ENCODE measurements at places on chromosomes 6 and 20.

GRCh38 chr20:50272030-50272723 lies 81.5 kb downstream of the CEBPB start:
- no peak for DNase-seq

DNA sequence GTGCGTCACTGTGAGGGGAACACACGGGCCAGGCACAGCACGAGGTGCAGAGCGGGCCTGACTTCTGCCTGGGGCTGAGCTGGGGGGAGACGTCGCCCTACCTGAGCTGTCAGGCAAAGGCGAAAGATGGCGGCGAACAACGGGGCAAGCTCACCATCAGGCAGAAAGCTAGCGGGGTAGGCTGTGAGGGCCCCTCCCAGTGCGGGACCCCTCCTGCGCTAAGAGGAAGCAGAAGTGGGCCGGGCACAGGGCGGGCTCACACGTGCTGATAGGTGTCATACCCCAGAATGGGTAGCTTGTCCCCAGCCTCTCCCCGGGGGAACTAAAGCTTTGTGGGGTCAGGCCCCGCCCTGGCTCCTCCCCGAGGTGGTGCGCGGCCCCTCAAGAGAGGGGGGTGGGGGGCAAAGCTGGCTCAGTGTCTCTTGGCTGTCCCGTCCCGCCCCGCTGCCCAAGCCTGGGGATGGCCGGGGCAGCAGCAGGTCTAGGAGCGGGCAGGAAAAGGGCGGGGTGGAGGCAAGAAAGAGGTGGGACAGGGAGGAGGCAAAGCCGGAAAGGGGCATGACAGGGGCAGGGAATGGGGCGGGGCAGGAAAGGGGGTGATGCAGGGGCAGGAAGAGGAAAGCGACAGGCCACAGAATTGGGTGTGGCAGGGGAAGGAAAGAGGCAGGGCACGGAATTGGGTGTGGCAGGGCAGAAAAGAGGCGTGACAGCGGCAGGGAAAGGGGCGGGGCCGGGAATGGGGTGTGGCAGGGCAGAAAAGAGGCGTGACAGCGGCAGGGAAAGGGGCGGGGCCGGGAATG lies 14.7 kb downstream of the UCKL1 start:
- DNase-seq, result no peak

- no peak for DNase-seq
These were observed 36.7 kb upstream of the CCN6 start for GRCh38 chr6:112017169-112017568.

GRCh38 chr6:98957450-98957849 lies 9.7 kb upstream of the FBXL4 start:
- no peak for DNase-seq

DNA sequence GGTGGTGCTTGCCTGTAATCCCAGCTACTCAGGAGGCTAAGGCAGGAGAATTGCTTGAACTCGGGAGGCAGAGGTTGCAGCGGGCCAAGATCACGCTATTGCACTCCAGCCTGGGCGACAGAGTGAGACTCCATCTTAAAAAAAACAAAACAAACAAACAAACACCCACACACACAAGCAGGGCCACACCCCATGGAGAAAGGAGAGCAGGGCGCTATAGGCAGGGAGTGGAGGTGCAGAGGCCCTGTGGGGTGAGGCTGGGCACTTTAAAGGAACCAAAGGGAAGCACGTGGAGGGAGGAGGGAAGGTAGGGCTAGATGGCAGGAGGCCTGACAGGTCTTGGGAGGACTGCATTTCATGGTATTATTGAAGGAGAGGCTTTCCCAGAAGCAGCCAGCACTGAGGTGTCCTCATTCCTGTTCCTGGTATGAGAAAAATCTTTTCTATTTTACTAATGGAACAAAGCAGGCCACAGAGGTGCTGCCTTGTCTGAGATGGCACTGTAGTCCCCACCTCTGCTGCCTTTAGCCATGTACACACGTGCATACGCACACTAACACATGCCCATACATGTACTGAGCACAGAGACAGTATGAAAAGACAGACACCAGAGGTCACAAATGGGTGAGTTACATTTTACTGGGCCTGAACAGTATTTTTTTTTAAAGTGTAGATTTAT lies 44.0 kb downstream of the BCAS4 start:
- no peak for DNase-seq

DNA sequence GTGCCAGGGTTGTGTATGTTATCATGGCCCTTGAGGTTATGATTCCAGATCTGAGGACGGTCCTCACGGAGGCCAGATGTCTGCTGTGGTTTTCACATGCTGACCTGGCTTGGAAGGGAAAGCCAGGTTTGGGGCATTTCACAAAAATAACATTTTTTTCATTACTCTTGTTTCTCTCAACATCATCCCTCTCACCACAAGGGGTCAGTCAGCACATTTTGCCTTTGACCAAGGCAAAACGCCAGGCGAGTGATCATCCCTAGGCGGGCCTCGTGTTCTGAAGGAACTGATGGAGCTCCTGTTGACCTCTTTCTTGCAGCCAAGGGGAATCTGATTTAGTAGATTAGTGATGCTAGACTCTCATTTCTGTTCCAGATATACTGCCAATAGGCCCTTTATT lies 133.5 kb downstream of the TBC1D7 start:
- peak; percentile 14 for DNase-seq

DNA sequence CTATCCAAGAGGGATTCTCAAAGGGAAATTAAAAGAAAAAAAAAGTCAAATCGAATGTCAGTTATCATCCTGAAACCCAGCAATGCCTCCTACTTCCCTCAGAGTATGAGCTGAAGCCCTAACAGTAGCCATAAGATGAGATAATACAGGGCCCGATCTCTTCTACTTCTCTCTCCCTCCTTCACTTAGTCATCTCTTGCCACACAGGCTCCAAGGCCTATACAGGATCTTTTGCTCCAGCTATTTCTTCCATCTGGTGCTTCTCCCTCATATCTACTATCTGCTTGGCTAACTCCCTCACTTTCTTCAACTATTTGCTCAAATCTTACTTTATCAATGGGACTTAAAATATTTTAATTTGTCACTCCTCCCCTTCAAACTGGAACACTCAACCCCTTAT lies 215.3 kb downstream of the RNGTT start:
- DNase-seq, result no peak

DNA sequence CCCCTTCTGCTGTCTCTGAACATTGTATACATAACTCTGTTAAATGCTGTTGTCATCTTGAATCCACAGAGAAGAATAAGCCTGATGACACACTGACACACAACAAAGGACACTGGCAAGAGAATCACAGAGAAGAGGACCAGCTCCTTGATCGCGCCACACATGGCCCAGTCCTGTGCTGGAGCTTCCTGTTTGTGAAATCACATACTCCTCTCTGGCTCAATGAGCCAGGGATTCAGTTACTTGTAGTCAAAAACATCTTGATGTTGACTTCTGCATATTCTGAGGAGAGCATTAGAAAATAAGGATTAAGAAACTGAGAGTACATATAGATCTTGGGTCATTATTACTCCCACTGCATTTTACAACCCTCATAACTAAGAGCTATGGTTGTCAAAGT lies 100.1 kb downstream of the EPB41L2 start:
- DNase-seq, result no peak

GRCh38 chr20:43947316-43947710 lies 32.7 kb downstream of the TOX2 start:
- no peak for DNase-seq

DNA sequence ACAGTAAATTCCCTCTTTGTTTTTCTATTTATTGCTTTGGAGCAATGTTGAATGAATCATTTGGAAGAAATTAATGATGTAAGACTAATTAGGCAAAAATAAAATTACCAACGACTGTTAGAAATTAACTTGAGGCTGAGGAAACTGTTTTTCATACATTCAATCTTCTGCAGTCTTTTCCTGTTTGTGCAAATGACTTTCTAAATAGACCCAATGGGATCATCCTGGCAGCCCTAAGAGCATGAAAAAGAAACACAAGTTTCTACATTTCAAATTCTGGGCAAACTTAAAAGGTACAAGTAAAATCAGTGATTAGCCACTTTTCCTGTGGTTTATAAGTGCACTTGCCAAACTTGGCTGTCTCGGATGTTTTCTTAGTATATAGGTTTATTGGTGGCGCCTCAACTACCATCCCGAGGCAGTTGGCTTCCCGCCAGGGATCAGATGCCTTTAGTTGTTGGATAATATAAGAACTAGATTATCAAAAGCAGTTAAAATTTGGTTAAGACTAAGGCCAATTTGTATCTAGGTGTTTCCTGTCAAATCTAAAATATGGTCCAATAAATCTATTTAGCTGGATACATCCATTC lies 181.2 kb downstream of the ISM1 start:
- no peak for DNase-seq

- DNase-seq, result no peak
These were observed 397.0 kb downstream of the NKAIN2 start for GRCh38 chr6:124200661-124201060.

GRCh38 chr6:52937908-52938307 lies 28.4 kb upstream of the GSTA3 start:
- no peak for DNase-seq

GRCh38 chr20:1313236-1313964 lies 15.5 kb downstream of the SDCBP2 start:
- DNase-seq, result peak; percentile 61

DNA sequence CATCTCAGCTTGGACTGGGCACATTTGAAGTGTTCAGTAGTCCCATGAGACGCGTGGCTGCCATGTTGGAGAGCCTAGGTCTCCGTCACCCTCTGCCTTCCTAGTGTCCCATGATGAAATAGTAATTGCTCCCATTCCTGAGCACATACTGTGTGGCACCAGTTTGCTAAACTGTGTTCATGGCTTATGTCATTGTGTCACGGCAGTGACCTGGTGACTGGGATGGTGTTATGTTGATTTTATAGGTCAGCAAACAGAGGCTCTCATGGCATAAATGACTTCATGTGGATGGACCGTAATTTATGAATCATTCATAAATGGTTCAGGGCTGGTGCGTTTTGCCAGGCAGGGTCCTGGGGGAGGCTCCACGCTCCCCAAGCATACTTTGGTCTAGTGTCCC lies 3.8 kb downstream of the BCAS4 start:
- DNase-seq, result no peak

DNA sequence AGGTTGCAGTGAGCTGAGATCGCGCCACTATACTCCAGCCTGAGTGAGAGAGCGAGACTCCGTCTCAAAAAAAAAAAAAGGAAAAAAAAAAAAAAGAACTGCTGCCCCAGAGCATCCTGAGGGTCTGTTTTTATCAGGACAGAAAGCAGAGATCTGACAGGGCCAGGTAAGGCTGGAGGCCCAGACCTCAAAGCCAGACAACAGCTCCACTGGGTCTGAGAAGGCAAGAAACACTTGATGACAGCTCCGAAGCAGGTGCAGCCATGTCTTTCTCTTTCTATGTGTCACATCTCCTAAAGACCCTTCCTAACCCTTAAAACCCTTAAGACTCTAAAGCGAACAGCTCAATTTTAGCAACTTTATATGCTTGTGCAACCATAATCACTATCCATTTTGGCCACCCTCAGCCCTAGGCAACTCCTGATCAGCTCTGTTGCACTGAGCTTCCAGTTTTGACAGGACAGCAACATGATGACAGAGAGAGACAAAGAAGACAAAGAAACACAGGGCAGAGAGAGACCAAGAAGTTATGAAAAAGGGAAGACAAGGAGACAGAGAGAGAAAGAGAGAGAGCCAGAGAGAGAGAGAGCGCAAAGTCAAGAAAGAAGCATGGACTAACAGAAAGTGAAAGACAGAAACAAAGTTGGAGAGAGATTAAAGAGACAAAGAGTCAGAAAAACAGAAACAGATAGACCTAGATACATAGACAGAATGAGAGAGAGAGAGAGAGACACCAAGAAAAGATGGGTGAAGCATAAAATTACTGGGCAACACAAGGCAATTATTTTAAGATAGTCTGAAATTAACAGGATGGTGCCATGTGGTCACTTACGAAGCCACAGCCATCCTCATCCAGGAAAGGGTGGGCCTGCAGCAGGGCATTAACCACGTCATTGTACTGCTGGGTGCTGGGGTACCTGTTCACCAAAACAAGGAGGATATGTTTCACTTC lies 39.2 kb downstream of the SAMD3 start:
- DNase-seq, result no peak

DNA sequence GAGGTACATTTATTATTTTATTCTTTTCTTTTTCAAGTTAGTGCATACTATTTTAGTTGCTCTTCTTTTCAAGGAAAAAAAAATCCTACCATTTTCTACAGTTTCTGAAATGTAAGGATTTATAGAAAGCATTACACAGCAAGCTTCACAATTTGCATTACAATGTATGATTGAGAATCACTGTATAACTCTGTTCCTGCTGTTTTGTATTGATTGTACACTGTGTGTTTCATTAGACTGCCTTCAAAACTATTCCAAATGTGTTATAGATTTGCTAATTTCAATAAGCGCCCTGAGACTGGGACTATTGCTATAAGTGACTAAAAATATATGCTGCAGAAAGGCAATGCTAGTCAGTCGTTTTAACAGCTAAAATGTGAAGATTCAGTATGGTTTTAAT lies 479.7 kb upstream of the EYS start:
- DNase-seq, result no peak

- no peak for DNase-seq
These were observed 138.6 kb downstream of the CEBPB start for GRCh38 chr20:50328996-50329898.

- DNase-seq, result no peak
These were observed 46.1 kb downstream of the MYO6 start for GRCh38 chr6:75794954-75795739.

GRCh38 chr6:5315881-5316280 lies 54.6 kb downstream of the FARS2 start:
- peak; percentile 6 for DNase-seq

DNA sequence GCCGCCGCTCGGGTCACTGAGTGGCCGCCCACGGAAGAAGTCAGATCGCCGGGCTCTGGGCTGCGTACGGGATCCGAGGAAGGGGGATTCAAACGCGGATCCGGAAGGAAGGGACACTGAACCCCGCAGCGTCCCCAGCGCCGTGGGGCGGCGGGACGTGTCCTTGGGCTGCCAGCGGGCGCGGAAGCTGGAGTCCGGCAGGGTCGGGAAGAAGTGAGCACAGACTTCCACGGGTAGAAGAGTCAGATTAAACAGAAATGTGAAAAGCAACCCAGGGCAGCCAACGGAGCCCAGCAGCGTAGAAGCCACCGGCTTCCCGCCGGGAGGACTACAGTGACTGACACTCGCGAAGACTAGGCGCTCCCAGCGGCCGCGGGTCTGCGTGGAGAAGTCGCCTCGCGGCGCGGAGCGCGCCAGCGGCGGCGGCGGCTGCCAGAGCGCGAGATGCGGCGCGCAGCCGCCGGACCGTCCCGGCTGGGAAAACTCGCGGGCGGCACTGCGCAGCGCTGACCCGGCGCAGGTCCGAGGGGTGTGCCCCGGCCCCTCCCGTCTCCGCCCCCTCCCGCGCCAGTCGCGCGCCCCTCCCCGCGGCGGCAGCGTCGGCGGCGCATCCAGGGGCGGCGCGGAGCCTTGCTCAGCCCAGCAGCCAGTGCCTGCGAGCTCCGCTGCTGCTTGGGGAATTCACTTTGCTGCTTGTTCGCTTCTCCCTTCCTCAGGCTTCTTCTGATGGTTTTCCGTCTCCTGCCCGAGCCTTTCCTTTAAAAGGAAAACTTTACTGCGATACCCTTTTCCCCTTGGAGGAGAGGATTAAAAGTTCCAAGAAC lies at the start of gene SAMD5:
TSS of gene SAMD5 (plus strand) at position 649 of the 824 bp plus-strand sequence. CDS start 239 bp downstream, outside the sequence.
- no peak for DNase-seq

DNA sequence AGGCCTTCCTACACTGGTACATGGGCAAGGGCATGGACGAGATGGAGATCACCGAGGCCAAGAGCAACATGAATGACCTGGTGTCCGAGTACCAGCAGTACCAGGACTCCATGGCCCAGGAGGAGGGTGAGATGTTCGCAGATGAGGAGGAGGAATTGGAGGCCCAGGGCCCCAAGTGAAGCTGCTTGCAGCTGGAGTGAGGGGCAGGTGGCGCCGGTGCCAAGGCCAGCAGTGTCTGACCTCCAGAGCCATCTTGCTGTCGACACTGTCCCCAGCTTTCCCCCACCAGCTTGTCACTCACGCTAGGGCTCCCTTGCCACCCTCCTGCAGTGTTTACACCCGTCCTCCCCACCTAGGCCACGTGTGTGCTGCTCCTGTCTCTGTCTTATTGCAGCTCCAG lies 12.2 kb downstream of the GABRR2 start:
- no peak for DNase-seq
